ENCODE measurements at places on chromosomes 16 and 17.

GRCh38 chr17:21294321-21295035, 10.0 kb downstream of the MAP2K3 start:
- no peak for DNase-seq

- peak; percentile 63 for DNase-seq
Observed at GRCh38 chr16:87465306-87465705, 27.5 kb downstream of the ZCCHC14 start.

DNA sequence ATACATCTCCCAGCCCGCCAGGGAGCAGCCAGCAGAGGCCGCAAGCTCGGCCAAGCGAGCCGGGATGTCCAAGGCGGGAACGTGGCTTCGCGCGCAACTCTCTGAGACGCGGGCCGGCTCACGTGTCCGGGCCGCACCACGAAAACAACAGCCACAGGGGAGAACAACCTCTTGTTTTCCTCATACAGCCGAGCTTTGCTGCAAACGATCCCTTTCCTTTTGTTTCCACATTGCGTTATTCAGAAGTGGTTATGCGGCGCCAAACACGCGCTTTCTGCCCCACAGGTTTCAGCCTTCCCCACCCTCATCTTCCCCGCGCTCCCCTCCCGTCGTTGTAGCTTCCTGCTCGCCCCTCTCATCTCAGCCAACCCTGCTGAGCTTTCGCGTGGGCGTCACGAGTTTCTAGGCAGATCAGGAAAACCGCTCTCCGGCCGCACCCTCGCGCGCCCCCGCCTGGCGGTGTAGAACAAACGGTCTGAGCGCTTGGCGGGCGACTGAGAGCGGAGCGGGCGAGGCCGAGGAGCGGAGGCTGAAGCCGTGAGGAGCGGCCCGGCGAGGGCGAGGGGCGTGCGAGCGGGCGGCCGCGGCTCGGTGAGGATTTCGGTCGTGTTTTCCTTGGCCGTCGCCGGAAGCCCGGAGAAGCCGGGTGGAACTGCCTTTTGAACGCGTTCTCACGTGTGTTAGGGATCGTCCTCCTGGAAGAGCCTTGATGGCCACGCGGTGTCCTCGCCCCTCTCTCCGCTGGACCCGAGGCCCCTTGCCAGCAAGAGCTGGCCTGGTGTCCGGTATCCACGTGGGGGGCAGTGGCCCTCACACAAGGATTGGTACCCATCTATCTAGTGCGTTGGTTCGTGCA, 6.6 kb upstream of the SMARCD2 start:
- peak; percentile 92 for DNase-seq

GRCh38 chr16:88497561-88498462, 44.7 kb downstream of the ZFPM1 start:
- no peak for DNase-seq

DNA sequence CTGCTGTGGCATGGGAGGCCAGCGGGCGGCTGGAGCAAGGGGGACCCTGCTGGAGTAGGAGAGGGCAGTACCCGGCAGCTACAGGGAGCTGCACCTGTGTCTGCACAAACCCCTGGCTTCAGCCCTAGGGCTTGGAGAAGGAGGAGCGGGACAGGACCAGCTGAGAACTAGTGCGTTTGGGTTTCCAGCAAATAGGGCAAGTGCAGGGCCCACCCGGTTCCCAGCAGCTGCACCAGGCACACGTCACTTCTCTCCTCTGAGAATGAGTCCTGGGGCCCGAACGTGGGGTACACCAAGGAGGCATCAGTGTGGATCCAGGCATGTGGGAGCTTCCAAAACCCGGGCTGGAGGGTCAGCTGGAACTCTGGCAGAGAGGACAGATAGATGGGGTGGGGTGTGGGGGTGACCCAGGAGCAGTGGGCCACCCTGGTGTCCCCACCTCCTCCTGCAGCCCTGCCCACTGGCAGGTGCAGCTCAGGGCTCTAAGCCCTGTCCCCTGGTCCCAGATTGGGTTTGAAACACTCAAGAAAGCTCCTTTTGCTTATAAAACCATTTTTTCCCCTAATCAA, 5.6 kb downstream of the C16orf89 start:
- DNase-seq = no peak

- DNase-seq = no peak
Observed at GRCh38 chr17:21530841-21531240, 154.7 kb downstream of the KCNJ12 start.

DNA sequence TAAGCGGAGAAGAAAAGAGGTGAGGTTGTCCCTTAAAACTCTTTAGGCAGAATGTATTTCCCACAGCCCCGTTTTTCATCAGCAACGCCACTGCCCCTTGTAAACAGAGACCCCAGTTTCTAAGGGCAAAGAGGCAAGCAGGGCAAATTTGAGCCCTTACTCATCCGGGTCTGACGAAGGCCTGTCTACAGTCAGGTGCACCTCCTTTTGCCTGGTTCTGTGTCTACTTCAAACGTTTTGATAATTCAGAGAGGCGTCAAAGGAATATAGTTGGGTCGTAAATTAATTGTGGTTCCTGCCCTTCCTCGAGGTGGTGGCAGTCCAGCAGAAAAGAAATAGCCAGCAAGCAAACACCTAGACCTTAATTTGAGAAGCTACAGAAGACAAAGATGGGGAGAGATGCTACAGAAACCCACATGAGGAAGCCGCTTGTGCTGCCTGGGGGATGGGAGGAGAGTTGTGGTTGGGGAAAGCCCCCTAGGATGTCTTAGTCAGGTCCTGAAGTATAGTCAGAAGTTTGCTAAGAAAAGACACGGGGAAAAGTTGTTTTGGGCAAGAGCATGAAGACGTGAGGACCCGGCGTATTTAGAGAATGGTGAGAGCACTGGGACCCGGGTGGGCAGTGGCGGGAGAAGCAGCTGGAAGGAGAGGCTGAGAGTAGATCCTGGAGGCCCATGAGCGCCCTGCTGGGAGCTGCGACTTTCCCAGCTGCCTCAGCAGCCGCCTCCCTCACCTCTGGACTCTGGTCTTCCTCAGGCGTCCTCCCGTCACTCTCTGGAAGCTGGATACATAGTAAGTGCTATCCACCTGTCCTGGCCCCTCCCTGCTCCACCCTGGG, 2.4 kb downstream of the FBRS start:
- DNase-seq = peak; percentile 73

- no peak for DNase-seq
Observed at GRCh38 chr17:79185671-79186070, 111.0 kb downstream of the ENGASE start.

DNA sequence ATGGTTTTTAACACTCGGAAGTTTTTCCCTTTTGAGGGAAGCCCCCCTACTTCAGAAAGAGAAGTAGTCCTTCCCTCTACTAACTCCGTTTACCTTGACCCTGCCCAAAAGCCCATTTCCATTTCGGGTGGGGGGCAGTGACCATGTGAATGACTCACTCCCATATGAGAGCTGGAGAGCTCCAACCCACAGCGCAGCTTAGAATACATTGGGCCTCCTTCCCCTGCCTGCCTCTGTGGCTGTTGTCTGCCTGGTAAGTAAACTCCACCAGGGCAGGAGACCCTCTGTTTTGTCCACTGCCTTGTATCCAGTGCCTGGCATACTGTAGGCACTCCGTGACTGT, 985 bp downstream of the SGSM2 start:
- DNase-seq = peak; percentile 15

GRCh38 chr16:53576210-53576609, 73.2 kb upstream of the AKTIP start:
- DNase-seq = no peak

DNA sequence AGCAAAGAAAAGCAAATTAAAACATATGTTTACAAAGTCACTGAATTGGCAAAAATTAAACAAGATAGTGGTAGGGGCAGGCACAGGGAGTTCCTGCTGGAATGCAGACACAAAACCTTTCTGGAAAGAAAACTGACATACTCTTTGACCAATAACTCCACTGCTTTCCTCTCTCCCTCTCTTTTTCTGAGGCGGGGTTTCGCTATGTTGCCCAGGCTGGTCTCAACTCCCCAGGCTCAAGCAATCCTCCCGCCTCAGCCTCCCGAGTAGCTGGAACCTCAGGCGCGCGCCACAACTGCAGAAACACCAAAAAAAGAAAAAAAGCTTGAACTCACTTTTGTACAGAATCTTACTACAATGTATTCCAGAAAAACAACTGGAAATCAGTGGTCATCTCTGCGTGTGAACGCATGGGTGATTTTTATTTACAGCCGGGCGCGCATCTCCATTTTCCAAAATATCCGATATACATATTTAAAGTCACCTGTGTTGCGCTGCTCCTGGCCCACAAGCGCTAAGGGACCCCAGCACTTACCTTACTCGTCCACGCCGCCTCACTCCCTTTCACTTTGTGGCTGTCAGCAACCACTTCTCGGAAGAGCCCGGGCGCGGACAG, 480 bp downstream of the TXNL4B start:
- DNase-seq = peak; percentile 70

DNA sequence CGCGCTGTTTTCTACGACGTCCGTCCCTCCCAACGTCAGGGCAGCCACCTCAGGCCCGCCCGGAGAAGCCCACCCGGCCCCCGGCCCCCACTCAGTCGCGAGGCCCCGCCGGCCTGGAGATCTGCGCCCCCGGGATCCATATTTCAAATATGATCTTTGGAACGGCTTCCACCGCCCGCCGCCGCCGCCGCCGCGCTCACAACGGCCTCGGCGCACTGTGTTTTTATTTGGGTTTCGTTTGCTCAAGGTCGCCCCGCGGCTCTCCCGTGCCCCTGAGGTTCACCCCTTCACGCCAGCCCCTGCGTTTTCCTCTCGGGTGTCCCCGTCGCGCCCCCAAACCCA, 4.2 kb upstream of the CBX4 start:
- DNase-seq = no peak

- DNase-seq = no peak
Observed at GRCh38 chr16:56662357-56663354, 4.9 kb downstream of the MT1F start.

DNA sequence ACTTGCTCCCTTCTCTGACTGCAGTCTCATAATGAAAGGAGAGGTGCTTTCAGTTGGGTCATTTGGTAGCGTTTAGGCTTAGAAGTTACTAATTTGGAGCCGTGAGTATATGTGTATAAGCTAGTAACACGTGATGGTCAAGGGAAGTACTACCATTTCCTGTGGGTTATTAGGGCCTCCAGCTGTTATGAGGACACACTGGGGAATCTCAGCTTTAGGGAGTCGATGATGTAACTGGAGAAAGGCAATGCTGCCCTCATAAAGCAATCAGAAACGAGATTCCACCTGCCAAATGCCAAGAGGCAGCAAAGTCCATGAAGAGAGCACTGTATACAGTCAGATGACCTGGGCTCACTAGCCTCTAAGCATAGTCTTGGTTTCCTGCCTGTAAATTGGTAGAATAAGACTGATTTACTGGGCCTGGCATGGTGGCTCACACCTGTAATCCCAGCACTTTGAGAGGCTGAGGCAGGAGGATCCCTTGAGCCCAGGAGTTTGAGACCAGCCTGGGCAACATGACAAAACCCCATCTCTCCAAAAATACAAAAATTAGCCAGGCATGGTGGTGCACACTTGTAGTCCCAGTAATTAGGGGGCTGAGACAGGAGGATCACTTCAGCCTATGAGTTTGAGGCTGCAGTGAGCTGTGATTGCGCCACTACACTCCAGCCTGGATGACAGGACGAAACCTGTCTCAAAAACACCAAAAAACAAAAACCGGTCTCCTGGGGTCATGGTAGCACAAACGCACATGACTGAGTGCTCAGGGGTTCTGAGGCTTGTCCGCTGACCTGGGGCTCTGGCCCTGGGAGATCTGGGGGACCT, 53.0 kb downstream of the SF3B3 start:
- DNase-seq = peak; percentile 55

DNA sequence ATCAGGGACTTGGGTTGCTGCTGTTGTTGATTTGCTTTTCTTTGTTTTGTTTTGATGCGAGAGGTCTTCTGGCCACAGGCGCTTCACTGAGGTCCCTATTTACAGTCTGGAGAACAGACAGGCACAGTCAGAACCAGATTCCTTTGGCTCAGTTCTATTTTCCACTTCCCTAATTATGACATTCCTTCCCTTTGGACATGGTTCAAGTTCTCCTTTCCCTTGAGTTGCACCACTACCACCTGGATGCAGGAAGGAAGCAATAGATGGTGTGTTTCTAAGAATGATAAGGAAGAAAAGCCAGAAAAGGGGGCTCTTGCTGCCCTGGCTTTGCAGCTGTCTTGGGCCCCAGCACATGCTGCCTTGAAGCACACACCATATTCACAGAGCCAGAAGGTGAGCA, 160.6 kb downstream of the MAF start:
- DNase-seq = peak; percentile 1
